Type B pancreatic cell (in vitro differentiated cells): ENCODE measurements at places on chromosomes 3 and 15. TPM values are rescaled to one million over a fixed set of nuclear protein-coding genes. Genes with fewer than 3 reads are reported as not detected.
A peak's percentile ranks its signal among the peaks of the same experiment; 100 is the strongest.

DNA sequence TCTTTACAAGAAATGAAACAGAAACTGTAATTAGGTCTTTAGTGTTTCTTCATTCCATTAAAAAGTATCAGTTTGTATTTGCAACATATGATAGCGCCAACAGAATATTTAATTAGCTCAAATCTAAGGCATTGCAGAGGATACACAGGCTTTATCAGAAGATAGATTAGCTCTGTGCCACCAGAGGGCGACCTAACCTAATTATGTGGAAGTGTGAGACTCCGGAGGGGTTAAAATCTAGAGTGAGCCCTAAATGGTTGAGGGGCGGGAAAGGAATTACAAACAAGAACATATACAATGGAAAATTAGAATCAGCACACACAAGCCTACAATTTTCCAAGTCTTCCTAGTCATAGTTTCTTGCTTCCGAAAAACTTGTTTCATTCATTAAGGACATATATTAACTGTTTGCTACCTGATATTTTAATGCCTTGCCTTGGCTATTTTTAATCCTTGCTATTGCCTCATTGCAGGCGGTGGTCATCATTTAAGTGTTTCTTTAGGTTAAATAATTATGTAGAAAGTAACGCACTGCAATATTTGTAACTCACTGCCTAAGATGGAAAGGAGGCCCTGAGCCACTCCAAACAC is 18.0 kb upstream of the RYR3 start:
- H3K4me1 ChIP-seq = no peaks in the 10 kb centered on the region
- H3K27me3 ChIP-seq = peaks cover 26% of the 10 kb centered on the region
- H3K27ac ChIP-seq = no peak overlapping the region
- H3K36me3 ChIP-seq = no peaks in the 10 kb centered on the region

DNA sequence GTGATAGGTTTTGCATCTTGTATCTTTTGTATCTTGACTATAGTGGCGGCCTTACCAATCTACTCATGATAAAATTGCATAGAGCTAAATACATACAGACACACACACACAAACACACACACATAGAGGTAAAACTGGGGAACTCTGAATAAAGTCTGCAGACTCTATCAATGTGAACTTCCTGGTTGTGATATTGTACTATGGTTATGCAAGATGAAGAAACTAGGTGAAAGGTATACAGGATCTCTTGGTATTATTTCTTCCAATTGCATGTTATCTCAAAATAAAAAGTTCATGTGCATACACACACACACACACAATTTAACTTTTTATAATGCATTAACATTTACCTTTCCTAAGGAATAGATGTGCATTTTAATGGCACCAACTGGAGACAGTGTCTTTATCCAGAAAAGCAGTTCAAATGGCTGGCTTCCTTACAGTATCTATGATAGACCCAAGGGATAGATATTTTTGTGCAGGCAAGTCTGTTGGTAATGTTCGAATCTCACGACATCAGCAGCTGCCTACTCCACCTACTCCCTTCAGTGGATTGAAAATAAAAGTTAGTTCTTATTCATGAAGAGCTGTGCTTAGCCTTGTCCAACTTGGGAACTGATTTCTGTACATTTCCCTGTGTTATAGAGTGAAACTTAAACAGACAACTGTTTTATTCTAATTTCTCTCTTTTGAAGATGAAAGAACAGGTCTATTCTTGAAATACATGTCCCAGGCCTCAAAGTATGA is 46.9 kb upstream of the SPRED1 start:
- H3K27me3 ChIP-seq = no peaks in the 10 kb centered on the region
- no peaks in the 10 kb centered on the region for H3K36me3 ChIP-seq
- no peak overlapping the region for H3K4me3 ChIP-seq
- H3K27ac ChIP-seq = no peak overlapping the region
- H3K4me1 ChIP-seq = peaks cover 19% of the 10 kb centered on the region

DNA sequence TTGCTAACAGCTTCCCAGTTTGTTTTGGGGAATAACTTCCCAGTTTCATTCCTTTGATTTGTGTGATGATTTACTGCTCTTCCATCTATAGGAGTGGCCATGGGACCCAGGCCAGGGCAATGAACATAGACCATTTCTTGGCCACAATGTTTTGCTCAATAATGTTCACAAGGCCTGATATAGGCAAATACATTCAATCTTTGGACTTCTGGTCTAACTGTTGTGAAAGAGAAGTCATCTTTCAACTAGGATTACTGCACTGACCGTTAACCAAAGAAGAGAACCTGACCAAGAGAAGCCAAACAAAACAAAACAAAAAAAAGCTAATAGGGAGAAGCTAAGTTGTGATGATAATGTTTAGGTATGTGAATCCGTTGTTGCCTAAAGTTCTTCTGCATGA is 221.8 kb upstream of the SUCLG2 start:
- no peaks in the 10 kb centered on the region for H3K4me1 ChIP-seq
- H3K4me3 ChIP-seq = no peak overlapping the region
- H3K36me3 ChIP-seq = no peaks in the 10 kb centered on the region
- peaks cover 2% of the 10 kb centered on the region for H3K27me3 ChIP-seq

- no peak for DNase-seq
- no peaks in the 10 kb centered on the region for H3K4me1 ChIP-seq
- H3K4me3 ChIP-seq = no peak overlapping the region
- no peaks in the 10 kb centered on the region for H3K36me3 ChIP-seq
- H3K27ac ChIP-seq = no peak overlapping the region
- no peaks in the 10 kb centered on the region for H3K27me3 ChIP-seq
Measured at GRCh38 chr3:189496375-189497138, 134.6 kb upstream of the TP63 start.

DNA sequence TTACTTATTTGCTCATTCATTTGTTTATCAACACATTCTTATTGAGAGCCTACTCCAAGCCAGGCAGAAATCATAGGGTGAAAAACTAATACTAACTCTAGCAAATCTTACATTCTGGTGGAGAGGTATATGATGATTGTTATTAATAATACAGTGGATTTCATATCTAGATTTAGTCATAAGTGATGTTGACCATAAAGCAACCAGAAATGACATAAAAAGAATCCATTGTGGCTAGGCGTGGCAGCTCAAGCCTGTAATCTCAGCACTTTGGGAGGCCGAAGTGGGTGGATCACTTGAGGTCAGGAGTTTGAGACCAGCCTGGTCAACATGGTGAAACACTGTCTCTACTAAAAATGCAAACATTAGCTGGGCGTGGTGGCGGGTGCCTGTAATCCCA is 26.2 kb upstream of the IL20RB start:
- no peaks in the 10 kb centered on the region for H3K27me3 ChIP-seq
- peak overlapping the region; percentile 53 for H3K4me3 ChIP-seq
- H3K27ac ChIP-seq = peak overlapping the region; percentile 51
- H3K36me3 ChIP-seq = peaks cover 39% of the 10 kb centered on the region
- no peak for DNase-seq

- no peak for DNase-seq
- H3K4me1 ChIP-seq = peaks cover 7% of the 10 kb centered on the region
- no peaks in the 10 kb centered on the region for H3K27me3 ChIP-seq
- no peak overlapping the region for H3K4me3 ChIP-seq
- no peak overlapping the region for H3K27ac ChIP-seq
- H3K36me3 ChIP-seq = peaks cover 4% of the 10 kb centered on the region
Measured at GRCh38 chr3:111712294-111713167, 117.4 kb upstream of the ZBED2 start.

- H3K4me1 ChIP-seq = peaks cover 15% of the 10 kb centered on the region
- H3K27me3 ChIP-seq = no peaks in the 10 kb centered on the region
- H3K4me3 ChIP-seq = no peak overlapping the region
- peaks cover 6% of the 10 kb centered on the region for H3K36me3 ChIP-seq
- no peak for DNase-seq
Measured at GRCh38 chr15:75109021-75109735, 85.8 kb downstream of the PPCDC start.

DNA sequence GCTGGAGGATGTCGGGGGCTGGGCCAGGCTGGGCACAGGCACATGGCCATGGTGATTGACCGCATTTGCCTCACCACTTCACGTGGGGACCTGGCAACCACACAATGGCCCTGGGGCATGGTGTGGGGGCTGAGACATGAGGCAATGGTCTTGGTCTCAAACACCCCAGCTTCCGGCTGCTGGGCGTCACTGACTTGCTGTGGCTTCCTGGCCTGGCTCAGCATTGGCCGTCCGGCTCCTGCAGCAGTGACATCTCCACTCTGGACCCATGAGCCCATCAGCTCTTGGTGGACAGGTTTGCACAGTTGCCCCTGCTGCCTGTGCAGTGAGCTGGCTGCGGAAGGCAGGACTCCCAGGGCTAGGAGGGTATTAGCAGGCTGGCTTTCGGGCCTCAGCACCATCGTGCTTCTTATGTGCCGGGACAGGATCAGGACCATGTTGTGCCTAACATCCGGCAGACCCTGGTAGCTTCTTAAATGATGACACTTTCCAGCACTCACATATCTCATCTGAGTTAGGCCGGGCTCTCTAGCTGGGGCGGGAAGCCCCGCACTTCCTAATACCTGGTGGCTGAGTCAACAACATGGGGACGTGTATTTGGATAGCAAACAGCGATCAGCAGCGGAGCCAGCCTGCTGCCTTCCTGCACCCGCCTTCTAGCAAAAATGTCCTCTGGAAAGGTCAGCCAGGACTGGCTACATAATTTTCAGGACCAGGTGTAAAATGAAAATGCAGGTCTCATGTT is 34.1 kb downstream of the ZNF710 start:
- H3K27me3 ChIP-seq = no peaks in the 10 kb centered on the region
- peak overlapping the region; percentile 90 for H3K27ac ChIP-seq
- DNase-seq = no peak
- H3K36me3 ChIP-seq = no peaks in the 10 kb centered on the region
- H3K4me3 ChIP-seq = peak overlapping the region; percentile 65

GRCh38 chr15:90189781-90190467 is 11.2 kb upstream of the SEMA4B start:
- H3K4me3 ChIP-seq = no peak overlapping the region
- DNase-seq = no peak
- H3K27ac ChIP-seq = no peak overlapping the region
- H3K4me1 ChIP-seq = peaks cover 23% of the 10 kb centered on the region
- no peaks in the 10 kb centered on the region for H3K36me3 ChIP-seq
- H3K27me3 ChIP-seq = no peaks in the 10 kb centered on the region

DNA sequence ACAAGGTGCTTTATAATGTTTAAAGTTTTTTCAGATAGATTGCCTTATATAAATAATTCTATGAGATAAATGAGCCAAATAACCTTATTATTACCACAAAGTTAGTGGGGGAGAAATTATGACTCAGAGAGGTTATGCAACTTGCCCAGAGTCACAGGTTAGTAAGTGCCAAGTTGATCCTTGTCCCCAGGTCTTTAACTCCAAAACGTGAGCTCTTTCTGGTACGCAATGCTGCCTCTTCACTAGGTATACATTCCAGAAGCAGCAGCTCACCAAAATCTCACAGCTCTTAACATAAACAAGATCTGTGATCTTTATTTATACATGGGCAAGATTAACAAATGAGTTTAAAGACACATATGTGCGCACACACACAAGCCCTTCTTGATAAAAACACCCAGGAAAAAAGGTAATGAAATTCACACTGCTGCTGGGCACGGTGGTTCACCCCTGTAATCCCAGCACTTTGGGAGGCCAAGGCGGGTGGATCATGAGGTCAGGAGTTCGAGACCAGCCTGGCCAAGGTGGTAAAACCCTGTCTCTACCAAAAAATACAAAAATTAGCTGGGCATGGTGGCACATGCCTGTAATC is 59.8 kb upstream of the NR2F2 start:
- DNase-seq = no peak
- H3K36me3 ChIP-seq = peaks cover 40% of the 10 kb centered on the region
- peaks cover 38% of the 10 kb centered on the region for H3K4me1 ChIP-seq
- no peak overlapping the region for H3K4me3 ChIP-seq

GRCh38 chr3:38643592-38643991 is 5.9 kb downstream of the SCN5A start:
- H3K27ac ChIP-seq = no peak overlapping the region
- DNase-seq = peak; percentile 36
- H3K4me1 ChIP-seq = no peaks in the 10 kb centered on the region
- no peak overlapping the region for H3K4me3 ChIP-seq
- no peaks in the 10 kb centered on the region for H3K36me3 ChIP-seq
- peaks cover 38% of the 10 kb centered on the region for H3K27me3 ChIP-seq

DNA sequence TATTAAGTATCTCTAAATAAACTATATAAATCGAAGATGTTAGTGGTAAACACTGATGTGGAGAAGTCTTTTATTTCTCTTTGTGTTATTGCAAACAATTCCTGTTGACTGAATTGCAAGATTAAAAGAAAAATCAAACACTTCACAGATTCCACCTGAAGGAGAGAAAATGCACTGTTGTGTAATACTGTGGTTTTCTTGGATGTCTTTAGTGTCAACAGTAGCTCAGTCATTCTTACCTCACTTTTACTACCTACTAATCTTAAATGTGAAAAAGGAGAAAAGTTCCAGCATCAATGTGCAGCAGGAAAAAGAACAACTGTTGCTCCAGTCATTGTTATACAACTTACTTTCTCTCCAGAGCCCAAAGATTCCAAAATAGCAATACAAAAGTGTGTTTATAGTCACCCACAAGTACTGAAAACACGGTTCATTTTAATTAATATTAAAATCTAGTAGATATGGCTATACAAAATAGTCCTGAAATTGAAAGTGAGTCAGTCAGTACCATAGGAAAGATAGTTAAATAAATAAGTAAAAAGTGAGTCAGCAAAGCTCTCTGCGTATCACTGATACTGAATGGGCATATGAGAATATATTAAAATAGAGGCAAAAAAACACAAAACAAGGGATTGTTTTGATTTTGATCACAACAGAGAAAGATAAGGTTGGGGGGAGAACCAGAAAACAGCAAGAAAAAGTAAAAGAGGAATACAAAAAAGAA is 90.5 kb upstream of the CSPG5 start:
- no peak overlapping the region for H3K4me3 ChIP-seq
- H3K27ac ChIP-seq = no peak overlapping the region
- H3K36me3 ChIP-seq = peaks cover 32% of the 10 kb centered on the region
- DNase-seq = no peak

DNA sequence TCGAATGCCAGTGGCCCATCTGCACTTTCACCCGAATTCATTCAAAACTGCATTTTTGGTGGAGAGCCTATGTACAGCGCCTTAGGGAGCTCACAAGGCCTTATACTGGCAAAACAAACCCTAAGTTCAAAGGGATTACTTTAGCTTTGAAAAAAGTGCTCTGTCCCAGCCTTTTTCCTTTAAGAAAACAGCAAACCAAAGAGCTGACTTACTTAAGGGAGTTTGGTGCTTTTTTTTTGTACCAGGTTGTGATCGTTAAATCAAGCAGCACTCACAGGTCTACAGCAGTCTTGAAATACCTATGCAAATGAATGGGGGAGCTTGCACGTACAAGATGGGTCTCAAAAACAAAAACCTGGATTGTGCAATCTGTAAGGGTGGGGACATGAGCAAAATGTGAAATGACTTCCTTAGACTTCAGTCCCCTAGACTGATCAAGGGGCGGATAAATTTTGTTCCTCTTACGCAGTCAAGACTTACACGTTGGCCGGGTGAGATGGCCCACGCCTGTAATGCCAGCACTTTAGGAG is 11.6 kb upstream of the PIK3CB start:
- no peaks in the 10 kb centered on the region for H3K36me3 ChIP-seq
- H3K4me1 ChIP-seq = no peaks in the 10 kb centered on the region

Gene FANCD2
- 17.7 and 38.0 TPM in 2 replicates for total RNA-seq

Gene P3H2
- 8.2 and 23.5 TPM in 2 replicates for total RNA-seq

Gene SLC38A3
- total RNA-seq = 6.0 and 11.0 TPM in 2 replicates

Gene MESP1
- total RNA-seq = 2.1 and 2.2 TPM in 2 replicates

Gene GCNT3
- total RNA-seq = 19.6 and 32.7 TPM in 2 replicates

Gene RTP3
- not detected in 2 replicates for total RNA-seq

Gene PPP1R14D
- total RNA-seq = 0.70 and 1.0 TPM in 2 replicates

Gene SERINC4
- 0.14 and 0.17 TPM in 2 replicates for total RNA-seq

Gene CDHR4
- total RNA-seq = 0.29 TPM in 1 of 2 replicates, not detected in the other

Gene ACKR2
- total RNA-seq = 3.5 and 3.9 TPM in 2 replicates

Gene CKMT1B
- total RNA-seq = 41.2 and 73.2 TPM in 2 replicates

Gene DUOXA2
- total RNA-seq = 0.17 and 0.52 TPM in 2 replicates
